ENCODE measurements at places on chromosomes 11 and 22. TPM values are rescaled to one million over a fixed set of nuclear protein-coding genes. Genes with fewer than 3 reads are reported as not detected.

DNA sequence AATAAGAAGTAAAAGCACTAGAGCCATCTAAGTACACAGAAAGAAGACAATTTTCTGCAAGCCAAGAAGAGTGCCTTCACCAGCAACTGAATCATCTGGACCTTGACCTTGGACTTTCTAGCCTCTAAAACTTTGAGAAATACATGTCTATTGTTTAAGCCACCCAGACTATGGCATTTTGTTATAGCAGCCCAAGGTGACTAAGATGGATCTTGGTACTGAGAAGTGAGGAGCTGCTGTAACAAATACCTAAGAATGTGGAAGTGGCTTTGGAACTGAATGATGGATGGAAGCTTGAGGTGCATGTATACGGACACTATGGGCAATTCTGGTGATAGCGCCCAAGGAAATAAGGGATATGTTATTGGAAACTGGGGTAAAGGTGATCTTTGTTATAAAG lies 14.9 kb downstream of the CFAP300 start:
- DNase-seq: no peak

- DNase-seq: no peak
Measured at GRCh38 chr11:72045849-72046248, 34.5 kb downstream of the NUMA1 start.

DNA sequence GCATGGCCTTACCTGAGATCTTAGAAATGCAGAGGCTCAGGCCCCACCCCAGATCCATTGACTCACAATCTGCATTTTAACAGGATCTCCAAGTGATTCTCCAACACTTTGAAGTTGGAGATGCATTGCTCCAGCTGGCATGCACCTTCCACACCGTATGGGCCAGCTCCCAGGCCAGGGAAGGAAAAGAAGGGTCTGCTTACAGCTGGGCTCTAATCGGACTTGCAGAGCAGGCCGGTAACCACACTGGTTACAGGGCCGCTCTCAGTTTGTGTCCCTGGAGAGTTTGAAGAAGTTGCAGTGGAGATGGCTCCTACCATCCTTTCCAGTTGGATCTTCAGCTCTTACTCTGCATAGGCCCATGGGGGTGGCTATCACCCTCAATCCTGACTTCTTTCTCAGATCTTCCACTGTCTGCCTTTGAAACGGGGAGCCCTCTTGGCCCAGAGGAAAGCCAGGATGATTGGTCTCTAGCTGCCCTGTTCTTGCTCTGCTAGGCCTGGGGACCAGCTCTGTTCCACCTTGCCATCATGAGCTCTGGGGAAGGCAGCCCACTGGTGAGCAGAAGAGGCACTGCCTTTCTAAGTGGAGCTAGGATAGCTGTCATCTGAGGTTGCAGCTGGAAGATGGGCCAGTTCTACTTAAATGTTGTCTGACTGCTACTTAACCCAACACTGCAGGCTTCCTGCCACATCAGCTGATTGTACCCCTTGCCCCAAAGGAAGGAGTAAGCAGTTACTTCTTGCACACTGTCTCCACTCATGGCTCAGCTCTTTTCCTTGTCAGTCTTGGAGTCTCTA lies 105.6 kb upstream of the NAV2 start:
- DNase-seq: no peak

DNA sequence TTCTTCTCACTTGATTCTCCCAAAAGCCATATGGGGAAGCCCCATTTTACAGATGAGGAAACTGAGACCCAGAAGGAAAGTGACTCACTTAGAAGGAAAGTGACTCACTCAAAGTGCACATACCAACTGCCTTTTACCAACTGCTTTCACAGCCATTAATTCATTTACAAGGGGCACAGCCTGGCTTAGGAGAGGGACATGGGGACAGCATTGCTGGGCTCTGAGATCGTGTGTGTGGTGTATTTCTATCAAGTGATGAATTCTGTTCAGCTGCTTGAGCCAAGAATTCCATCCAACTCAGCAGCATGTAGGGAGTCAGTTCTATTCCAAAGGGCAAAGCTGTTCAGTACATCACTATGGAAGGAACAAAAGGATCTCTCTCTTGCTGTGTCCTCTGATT lies 23.5 kb upstream of the PAK1 start:
- DNase-seq: no peak

- DNase-seq: no peak
Measured at GRCh38 chr11:33658195-33658900, 42.3 kb downstream of the C11orf91 start.

DNA sequence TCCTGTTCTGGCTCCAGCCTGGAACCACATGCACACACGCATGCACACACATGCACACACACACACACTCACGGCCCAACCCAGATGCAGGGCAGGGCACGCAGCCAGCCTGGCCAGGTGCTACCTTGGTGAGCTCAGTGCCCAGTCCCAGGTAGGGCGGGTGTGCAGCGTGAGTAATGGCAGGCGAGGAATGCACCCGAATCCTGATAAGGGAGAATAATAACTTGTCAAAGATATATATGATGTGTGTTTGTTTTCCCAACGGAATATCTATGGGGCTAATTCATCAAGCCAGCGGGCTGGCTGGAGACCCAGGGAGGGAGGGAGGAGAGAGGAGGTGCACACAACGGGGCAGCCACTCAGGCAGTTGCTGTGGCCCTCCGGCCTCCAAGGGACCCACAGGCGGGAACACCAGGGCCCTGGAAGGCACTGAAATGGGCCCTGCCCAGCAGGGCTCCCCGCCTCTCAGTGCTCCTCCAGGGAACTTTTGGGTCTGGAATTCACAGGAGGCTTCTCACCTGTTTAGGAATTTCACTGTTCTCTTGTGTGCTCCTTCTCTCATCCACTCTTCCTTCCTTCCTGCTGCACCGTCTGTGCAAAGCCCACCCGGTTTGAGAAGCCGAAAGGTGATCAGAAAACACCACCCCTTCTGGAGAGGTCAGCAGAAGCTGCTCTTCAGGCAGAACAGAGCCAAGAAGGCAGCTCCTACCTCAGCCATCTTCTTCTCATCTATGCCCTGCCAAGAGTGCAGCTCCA lies 79.0 kb downstream of the BUD13 start:
- DNase-seq: no peak

DNA sequence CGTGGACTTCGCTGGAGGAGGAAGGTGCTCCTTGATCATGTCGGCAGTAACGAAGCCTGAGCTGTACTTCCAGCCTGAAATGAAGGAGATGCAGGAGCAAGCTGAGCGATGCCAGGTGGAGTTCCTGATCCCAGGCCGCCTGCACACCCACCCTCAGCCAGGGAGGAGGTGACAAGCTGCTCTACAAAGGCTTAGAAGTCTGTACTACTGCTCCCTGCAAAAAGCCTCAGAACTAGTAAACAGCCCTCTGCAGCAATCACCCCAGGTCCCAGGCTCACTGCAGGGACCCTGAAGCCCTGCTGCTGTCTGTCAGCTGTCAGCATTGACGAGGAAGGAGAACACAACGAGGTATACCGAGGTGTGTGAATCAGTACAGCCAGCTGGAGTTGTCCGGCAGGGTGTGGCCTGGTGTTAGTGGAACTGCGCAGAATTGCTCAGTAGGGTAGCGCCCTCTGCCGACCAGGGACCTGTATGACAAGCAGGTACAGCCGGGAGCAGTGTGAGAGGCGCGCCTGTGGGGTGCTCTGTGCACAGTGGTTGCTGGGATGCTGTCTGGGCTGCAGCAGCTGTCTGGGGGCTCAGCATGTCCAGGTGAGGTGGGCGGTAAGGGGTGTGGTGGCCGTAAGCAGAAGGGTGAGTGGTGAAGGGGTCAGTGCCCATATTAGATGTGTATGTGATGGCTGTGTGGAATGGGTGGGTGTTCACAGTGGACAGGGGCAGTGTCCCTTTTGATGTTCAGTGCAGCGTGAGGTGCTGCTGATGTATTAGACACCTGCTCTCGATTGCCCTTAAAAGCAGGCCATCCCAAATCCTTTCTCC lies 7.6 kb downstream of the CYB5R2 start:
- peak; percentile 78 for DNase-seq

OR5B21 gene
- not detected for total RNA-seq

BIRC3 gene
- 0.08 TPM for total RNA-seq

Data from SK-MEL-5 (cell line).